ENCODE measurements at places on chromosomes 16 and 17.

GRCh38 chr17:39737760-39738567 lies at the start of gene GRB7:
Gene GRB7 (plus strand): TSS chr17:39737938. CDS start chr17:39742302, 4,364 bp downstream.
- DNase-seq = no peak

GRCh38 chr16:25126820-25127232 lies 15.3 kb downstream of the LCMT1 start:
- no peak for DNase-seq

GRCh38 chr17:41444640-41445039 lies 3.9 kb upstream of the KRT38 start:
- DNase-seq = no peak

GRCh38 chr16:19810817-19811731 lies 73.6 kb downstream of the GPRC5B start:
- no peak for DNase-seq

DNA sequence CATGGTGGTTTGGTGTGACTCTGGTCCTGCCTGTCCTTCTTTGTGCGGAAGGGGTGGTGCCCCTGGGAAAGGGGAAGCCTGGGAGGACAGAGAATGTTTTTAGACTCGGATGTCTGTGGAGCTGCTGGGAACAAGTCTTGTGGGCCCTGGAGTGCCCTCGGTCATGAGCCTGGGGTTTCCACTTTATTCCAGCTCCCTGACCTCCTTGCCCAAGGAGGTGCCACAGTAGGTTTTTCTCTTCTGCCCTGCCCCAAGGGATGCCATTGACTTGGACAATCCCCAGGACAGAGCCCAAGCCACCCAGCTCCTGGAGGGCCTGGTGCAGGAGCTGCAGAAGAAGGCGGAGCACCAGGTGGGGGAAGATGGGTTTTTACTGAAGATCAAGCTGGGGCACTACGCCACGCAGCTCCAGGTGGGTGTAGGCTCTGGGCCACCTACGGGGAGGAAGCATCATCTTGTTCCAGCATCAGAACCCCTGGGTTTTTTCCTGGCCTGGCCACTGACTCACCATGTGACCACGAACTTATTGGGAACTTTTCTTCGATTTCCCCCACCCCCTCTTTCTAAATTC lies 1.4 kb downstream of the STAT5A start:
- no peak for DNase-seq

GRCh38 chr16:5578980-5579379 lies 481.4 kb upstream of the EEF2KMT start:
- DNase-seq = no peak

DNA sequence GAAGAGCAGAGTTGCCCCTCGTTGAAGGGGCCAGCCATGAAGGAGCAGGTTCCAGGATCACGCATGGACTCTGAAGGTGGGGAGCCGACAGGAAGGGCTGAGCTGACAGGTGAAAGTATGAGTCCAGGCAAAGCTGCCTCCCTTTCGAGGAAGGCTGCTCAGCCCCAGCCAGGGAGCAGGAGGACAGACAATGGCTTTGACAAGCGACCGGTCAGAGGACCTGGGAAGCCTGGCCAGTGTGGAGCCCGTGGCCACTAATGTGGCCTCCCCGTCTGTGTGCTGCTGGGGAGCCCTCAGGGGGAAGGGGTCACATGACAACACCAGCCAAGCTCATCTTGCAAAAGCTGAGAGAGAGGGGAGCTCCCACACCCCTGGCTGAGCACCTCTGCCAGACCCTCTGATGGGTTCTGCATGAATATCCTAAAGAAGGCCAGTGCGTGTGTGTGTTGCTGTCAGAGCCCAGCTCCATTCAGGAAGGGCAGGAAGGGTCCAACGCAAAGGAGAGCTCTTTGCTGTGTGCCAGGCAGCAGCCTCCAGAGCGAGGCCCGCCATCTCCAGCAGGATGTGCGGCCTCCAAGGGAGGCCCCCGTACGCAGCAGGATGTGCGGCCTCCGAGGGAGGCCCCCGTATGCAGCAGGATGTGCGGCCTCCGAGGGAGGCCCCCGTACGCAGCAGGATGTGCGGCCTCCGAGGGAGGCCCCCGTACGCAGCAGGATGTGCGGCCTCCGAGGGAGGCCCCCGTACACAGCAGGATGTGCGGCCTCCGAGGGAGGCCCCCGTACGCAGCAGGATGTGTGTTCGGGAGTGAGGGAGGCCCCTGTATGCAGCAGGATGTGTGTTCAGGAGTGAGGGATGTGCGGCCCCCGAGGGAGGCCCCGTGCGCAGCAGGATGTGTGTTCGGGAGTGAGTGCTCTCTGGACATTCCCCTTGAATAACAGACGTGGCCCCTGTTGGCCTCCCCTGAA lies 102.1 kb upstream of the CHMP6 start:
- DNase-seq = no peak

- no peak for DNase-seq
These were observed 76.2 kb upstream of the ZFHX3 start for GRCh38 chr16:73124097-73124652.

- no peak for DNase-seq
These were observed 74.1 kb downstream of the CCDC182 start for GRCh38 chr17:57670769-57671569.

GRCh38 chr17:70144260-70144846 lies 25.0 kb upstream of the KCNJ2 start:
- no peak for DNase-seq

DNA sequence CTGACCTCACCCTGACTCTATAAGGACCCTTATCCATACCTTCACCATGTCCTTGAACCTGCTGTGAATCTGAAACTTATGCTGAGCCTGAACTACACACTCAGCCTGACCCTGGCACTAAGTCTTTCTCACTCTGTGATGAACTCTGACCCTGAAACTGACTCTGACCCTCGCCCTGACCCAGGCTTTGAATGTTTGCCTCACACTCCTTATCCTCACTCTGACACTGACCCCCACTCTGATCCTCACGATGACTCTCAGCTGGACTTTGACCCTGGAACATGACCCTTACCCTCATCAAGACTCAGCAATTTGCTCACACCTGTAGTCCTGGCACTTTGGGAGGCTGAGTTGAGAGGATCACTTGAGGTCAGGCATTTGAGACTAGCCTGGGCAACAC lies 4.4 kb downstream of the AHSP start:
- no peak for DNase-seq

- no peak for DNase-seq
These were observed 11.4 kb upstream of the CCL1 start for GRCh38 chr17:34374457-34374856.

DNA sequence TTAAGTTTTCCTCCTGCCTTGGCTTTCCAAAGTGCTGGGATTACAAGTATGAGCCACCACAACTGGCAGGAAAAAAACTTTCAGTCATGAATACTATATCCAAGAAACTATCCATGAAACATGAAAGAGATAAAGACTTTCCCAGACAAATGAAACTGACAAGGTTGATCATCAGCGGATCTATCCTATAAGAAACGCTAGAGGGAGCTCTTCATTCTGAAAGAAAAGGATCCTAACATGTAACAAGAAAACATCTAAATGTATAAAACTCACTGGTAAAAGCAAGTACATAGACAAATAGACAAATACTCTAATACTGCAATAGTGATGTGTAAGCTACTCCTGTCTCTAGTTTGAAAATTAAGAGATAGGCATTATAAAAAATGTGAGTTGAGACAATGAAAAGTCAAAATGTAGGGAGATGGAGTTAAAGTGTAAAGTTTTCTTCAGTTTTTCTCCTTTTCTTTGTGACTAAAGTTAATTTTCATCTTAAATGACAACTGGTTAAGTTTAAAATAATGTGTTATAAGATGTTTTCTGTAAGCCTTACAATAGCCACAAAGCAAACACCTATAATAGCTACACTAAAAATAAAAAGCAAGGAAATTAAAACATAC lies 79.6 kb upstream of the TEKT1 start:
- no peak for DNase-seq

DNA sequence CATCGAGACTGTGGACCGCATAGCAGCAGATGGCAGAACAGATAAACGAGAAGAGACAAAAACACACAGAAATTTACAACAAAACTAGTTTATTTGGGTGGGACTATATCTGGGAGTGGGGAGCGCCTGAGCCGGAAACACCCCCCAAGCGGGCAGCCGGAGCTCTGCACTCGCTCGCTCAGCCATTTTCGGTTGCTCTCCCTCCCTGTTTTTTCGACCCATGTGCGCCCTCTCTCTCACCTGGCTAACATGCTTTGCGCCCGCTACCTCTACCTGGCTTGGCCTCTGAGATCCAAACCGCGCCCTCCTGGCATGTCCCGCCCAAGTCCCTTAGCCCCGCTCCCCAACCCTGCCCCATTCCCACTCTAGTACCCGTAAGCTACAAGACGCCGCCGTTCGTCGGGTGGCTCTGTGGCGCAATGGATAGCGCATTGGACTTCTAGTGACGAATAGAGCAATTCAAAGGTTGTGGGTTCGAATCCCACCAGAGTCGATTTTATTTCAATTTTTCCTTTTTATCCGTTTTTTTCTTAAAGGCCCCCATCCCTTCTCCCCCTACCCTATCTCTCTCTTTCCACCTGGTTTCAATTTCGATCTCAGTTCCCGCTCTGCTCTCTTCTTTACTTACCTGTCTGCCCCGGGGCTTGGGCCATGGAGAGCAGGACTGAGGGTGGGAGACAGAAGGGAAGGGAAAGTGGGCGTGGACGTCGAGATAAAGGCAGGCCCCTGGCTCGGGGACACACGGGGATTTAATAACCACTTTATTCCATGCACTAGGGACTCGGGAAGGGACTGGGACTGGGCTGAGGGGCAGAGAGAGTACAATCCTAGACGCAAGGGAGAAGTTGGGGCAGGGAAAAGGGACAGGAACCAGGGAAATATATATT lies 2.4 kb upstream of the ALOXE3 start:
- DNase-seq = no peak

GRCh38 chr17:77392376-77393273 lies 251.9 kb downstream of the SEC14L1 start:
- DNase-seq = no peak

DNA sequence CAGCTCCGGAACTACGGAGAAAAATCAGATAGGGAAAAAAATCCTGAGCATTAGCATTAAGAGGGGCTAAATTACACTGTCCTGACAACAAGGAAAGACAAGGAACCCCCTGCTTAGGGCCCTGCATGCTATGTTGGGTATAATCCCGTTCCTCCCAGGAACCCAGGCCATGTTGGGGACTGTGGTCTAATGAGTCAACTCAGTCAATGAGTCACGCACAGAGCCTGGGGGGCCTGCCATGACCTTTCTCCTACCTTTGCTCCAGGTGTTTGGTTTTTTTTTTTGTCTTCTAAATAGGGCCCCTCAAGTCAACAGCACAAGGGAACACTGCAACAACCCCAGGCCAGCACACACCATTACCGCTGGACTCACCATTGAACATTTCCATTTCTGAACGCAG lies 8.9 kb upstream of the ZNF200 start:
- DNase-seq = no peak

GRCh38 chr17:79536212-79536840 lies 74.5 kb downstream of the RBFOX3 start:
- DNase-seq = no peak

DNA sequence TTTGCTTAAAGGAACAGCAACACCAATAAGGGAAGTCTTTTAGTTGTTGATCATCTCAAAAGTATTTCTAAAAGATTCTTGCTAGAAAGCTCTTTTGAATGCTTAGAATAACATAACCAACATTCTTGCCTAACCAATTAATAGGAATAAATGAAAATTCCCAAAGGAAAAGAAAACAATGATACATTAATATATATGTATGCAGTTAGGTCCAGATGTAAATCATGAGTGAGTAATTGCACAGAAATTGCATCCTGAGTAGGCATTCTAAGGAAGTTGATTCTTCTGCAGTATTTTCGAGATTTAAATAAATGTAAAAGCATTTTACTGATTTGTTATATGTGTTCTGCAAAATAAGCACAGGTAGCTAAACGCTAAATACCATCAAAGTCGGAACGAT lies 22.1 kb downstream of the COX10 start:
- no peak for DNase-seq

GRCh38 chr16:759110-759910 lies 1.2 kb upstream of the MSLN start:
- no peak for DNase-seq

GRCh38 chr16:57093666-57094564 lies 1.5 kb downstream of the CPNE2 start:
- no peak for DNase-seq

- DNase-seq = no peak
These were observed 1.8 kb downstream of the MMP15 start for GRCh38 chr16:58027161-58027915.

DNA sequence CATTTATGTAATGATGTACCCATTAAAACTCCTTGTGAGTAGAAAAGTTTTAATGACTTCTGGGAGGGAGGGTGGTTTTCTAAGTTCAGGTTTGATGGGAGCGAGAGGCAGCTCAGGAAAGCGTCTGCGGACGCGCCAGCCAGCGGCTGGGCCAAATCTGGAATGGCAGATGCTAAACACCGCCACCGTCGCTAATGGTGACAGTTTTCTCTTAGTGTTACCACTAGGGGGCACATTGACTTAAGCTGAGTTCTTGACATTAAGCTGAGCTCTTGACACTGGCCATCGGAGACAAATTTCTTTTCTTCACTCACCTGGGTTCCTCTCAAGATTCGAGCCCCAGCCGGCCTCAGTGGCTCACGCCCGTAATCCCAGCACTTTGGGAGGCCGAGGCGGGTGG lies 6.7 kb downstream of the TRPV1 start:
- DNase-seq = no peak

- no peak for DNase-seq
These were observed 21.2 kb downstream of the MTHFSD start for GRCh38 chr16:86533767-86534351.

DNA sequence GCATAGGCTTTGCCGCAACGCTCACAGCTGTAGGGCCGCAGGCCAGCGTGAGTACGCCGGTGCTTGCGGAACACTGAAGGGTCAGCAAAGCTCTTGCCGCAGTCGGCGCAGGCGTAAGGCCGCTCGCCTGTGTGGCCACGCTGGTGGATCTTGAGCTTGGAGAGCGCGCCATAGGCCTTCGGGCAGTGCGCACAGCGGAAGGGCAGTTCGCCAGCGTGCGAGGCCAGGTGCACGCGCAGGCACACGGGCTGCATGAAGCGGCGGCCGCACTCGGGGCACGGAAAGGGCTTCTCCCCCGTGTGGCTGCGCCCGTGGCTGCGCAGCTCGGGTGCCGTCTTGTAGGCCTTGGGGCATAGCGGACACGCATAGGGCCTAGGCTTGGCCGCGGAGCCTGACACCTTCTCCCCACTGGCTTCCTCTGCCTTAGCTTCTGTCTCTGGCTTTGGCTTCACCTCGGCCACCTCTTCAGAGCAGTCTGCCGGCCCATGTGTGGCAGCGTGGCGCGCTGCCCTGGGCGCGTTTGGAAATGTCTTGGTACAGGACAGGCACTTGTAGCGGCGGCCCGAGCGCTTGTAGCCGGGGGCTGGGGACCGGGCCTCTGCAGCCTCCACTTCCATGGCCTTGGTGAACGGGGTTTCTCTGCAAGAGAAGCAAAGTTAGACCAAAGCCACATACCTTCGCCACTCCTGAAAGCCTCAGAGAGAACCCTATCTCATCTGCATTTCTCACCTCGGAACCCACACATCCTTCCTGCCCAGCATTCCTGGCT lies 10.0 kb downstream of the ZNF668 start:
- no peak for DNase-seq
